ENCODE measurements at places on chromosomes 12 and 14.

- DNase-seq: peak; percentile 100
These were observed 69.1 kb downstream of the TMEM260 start for GRCh38 chr14:56648508-56649301.

DNA sequence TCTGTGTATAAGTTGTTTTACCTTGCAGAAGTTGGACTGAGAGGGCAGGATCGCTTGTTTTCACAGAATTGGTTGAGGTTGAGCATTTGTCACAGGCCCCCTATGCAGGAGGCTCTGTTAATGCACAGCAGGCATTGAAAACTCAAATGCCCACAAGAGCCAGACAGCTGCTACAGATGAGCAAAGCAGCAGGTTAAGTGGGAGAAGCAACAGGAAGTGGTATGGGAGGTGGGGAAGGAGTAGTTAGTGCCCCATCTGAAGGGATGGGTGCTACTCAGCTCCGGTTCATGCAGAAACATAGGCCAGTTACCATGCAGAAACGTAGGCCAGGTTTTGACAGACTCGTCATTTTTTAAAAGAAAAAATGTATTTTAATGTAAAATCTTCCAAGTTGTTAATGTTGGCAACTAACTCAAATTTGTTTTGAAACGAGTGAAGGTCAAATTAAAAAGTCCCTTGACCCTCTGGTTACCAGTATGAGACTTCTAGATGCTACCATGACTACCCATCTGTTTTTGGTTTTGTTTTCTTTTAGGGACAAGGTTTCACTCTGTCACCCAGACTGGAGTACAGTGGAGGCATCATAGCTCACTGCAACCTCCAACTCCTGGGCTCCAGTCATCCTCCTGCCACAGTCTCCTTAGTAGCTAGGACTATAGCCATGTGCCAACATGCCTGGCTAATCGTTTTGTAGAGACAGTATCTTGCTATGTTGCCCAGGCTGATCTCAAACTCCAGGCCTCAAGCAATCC lies 84.7 kb upstream of the FRMD6 start:
- no peak for DNase-seq

DNA sequence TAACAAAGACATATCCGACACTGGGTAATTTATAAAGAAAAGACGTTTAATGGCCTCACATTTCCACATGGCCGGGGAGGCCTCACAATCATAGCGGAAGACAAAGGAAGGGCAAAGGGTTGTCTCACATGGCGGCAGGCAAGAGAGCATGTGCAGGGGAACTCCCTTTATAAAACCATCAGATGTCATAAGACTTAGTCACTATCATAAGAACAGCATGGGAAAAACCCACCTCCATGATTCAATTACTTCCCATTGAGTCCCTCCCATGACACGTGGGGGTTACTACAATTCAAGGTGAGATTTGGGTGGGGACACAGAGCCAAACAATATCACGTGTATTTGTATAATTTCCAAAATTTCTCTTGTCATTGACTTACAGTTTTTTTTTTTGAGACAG lies 5.5 kb upstream of the LMNTD1 start:
- DNase-seq: no peak

GRCh38 chr12:30962047-30962446 lies 35.5 kb downstream of the TSPAN11 start:
- no peak for DNase-seq

- DNase-seq: no peak
These were observed 19.6 kb downstream of the PRMT8 start for GRCh38 chr12:3510597-3510996.

- no peak for DNase-seq
These were observed 115.0 kb downstream of the PCNX1 start for GRCh38 chr14:71022012-71022869.

DNA sequence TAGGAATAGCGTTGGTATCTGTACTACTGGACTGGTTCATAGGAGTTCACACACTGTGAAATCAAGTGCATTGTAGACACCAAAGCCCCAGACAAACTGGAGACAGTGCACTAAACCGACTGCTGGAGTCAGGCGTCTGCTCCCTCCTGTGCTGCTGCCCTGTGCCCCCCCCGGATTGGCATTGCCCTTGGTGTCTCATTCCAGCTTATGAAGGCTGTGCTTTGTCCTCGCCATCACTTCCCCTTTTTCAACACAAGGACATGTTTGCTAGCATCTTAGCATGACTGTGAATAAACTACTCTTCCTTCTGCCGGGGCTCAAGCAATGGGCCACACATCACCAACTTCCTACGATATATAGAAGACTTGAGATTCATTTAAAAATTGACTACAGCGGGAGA lies 84.0 kb downstream of the TMCC3 start:
- DNase-seq: no peak

DNA sequence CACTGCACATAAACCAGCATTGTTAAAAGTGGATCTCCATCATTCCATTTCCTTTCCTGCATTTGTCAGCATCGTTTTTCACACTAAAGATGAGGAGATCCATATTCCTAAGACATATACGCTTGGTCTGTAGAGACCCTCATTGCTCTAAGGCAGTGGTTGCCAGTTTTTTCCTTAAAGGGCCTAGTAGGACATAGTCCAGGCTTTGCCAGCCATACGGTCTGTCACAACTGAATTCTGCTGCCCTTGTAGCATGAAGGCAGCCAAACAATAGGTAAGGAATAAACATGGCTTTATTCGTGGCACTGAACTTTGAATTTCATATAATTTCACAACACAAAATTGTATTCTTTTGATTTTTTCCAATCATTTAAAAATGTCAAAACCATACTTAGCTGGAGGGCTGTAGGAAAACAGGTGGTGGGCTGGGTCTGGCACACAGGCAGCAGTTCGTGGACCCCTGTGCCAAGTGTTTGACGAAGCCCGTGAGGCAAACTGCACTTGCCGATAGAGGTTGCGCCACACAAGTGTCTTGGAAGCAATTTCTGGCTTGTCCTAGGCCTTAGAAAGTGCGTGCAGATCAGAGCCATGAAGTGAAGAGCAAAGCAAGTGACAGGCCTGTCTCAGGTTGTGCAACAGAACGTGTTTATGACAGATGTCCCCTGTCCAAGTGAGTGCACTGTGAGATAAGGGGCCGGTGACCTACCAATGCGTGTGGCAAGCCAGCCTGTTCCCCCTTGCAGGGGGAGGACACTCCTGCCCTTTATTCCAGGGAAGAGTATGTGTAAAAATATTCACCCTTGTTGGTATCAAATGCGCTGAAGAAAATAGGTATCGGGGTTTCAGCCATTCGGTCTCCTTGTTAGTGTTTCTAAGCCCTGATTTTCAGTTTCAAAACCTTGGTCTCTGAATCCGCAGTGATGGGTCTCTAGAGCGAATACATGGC lies 916 bp upstream of the CHPT1 start:
- peak; percentile 76 for DNase-seq

GRCh38 chr12:118404876-118405521 lies 28.6 kb downstream of the SUDS3 start:
- peak; percentile 56 for DNase-seq

GRCh38 chr12:89236748-89237383 lies 115.4 kb downstream of the DUSP6 start:
- DNase-seq: peak; percentile 14

DNA sequence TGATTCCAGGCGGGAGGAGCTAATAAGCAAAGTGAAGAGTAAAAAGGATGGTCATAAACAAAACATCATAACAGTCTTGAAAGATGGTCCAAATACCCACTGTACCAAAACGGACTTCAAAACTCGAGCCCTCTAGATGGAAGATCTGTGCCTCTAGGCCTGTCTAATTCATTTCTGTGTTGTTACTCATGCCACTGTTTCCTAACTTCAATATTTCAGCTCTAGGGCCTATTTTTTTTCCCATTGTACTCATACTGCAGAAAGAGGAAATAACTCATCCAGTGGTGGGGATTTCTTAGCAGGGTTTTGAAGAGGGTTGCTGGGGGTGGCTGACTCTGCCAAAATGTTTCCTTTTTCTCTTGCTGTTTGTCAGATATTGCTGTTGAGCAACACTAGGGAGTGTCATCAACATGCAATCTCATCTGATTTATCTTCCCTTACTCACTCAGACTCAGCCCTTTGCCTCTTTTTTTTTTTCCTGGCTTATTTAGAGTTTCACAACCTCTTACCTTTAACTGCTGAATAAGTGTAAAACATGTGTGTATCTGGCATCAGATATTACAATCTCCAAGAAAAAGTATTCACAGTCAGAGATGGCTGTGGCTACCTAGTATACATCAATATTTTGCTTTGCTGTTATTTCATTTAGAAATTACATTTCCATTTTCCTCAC lies 189.6 kb downstream of the DUSP6 start:
- DNase-seq: no peak

- DNase-seq: no peak
These were observed 48.3 kb upstream of the ZFP36L1 start for GRCh38 chr14:68841016-68841809.

DNA sequence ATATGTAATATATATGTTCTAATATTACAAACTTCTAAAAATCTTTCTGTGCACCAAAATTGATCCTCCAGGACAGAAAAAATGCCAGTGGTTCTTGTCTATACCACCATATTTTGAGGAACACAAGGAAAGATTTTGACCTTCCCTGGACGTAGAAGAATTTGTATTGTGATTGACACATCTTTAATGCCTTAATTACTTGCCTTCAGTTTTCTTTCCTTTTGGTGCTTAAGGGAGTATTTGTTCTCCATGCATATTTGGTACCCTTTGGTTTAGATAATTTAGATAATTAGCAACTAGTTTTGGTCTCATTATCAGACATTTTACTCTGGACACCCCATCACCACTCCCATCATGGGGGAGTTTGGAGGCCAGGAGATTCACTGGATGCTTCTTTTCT lies 27.6 kb downstream of the TRAF3 start:
- DNase-seq: no peak

GRCh38 chr12:53944209-53944608 lies 5.6 kb downstream of the HOXC13 start:
- no peak for DNase-seq

DNA sequence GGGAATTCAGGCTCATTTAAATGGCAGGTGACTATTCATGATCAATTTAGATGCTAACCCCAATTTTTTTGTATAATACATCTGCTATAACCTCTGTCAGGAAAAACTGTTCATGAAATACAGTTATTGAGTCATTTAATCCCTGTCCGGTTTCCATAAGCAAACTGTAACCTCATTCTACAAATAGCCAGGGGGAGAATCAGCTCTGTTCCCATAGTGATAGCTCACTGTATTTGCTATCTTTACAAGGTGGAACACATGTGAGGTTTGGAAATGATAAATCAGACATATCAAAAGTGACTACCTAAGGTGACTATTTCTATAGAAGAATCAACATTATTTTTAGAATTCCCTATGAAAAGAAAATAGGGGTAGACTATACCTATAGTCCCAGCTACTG lies 38.6 kb upstream of the VPS33A start:
- no peak for DNase-seq

- DNase-seq: no peak
These were observed 6.0 kb downstream of the PHETA1 start for GRCh38 chr12:111362687-111363475.

DNA sequence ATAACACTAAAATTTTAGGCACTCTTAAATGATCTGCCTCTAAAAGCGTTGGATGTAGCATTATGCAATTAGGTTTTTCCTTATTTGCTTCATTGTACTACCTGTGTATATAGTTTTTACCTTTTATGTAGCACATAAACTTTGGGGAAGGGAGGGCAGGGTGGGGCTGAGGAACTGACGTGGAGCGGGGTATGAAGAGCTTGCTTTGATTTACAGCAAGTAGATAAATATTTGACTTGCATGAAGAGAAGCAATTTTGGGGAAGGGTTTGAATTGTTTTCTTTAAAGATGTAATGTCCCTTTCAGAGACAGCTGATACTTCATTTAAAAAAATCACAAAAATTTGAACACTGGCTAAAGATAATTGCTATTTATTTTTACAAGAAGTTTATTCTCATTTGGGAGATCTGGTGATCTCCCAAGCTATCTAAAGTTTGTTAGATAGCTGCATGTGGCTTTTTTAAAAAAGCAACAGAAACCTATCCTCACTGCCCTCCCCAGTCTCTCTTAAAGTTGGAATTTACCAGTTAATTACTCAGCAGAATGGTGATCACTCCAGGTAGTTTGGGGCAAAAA lies 4.1 kb downstream of the CDKN1B start:
- peak; percentile 57 for DNase-seq

DNA sequence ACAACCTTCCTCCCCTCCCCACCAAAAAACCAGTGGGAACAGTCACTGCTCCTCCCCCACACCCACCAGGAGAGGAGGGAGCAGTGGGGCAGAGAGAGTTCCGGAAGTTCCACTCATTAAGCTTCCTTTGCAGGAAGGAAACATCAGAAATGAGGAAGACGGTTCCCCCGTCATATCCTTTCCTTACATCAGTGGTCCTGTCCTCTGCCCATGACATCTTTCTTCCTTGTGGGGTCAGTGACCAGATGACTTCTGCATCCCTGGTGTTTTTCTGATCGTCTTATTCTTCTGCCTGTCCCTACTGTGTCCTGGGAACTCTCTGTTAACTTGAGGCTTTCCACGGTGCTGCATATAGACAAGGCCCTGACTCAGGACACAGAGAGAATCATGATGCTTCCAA lies 40.8 kb upstream of the SPTLC2 start:
- DNase-seq: no peak

DNA sequence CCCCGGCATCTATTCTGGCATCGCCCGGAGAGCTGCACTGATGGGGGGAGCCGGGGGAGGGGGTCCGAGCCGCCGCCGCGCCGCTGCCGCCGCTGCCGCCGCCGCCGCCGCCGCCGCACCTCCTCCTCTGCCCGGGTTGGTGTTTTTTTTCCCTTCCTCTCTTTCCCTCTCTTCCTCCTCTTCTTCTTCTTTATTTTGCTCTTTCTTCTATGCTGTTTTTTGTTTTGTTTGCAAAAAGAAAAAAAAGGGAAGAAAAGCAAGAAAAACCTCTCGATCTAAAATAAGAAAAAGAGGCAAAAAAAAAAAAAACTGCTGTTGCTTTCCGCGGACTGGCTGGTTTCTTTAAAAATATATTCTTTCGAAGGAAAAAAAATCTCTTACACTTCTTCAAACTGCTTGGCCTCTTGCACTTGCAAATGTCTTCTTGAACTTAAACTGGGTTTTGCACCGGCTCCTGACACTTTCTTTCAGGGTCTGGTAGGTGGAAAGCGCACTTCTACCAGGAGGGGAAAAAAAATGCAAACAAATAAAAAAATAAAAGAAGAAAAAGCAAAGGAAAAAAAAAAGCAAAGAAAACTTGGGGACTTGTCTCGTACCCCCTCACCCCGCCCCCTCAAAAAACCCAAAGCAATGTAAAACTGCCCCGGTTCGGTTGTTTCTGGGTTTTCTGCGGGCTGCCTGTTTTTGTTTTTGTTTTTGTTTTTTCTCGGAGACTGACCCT lies 616 bp downstream of the BCL11B start:
- peak; percentile 70 for DNase-seq

- DNase-seq: no peak
These were observed 6.0 kb upstream of the SHMT2 start for GRCh38 chr12:57223191-57224165.

- no peak for DNase-seq
These were observed 151.6 kb downstream of the SYT1 start for GRCh38 chr12:79016181-79016580.

DNA sequence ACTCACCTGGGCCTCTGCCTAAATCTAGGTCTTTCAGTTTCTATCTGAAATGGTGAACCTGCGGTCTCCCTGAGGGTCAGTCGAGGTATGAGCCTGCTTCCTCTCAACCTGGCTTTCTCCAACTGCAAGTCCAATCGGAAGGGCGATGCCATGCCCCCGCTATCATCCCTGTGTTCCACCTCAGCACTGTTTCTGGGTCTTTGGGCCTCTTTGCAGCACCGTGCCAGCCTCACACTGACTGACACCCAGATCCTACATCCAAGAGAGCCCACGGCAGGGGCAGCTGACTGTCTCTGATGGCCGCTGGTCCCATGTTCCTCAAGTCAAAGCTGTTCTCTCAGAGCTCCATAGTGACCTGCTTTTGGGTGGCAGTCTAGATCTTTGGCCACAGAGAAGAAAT lies 120.7 kb downstream of the PAPOLA start:
- no peak for DNase-seq

Measured in DMS79 treated with DMSO at 0.1 percent for 48 hours (cell line).